ENCODE measurements at places on chromosomes 3 and 15.

DNA sequence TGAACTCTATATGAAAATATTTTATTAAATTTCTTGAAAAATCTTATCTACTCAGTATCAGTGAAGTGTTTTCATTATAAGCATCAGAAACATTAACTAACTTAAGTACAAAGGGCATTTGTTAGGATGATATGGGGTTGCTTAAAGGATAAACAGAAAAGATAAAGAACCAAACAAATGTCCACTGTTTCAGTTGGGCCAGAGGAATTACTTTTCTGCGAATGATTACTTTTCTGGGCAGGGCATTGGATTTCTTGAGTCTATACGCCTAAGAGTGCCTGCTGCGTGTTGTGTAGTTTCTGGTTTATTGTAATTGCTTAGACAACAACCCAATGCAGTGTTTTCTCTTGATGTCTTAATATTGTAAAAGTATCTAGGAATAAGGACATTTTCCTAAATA is 52.8 kb downstream of the NEO1 start:
- no peak for DNase-seq

DNA sequence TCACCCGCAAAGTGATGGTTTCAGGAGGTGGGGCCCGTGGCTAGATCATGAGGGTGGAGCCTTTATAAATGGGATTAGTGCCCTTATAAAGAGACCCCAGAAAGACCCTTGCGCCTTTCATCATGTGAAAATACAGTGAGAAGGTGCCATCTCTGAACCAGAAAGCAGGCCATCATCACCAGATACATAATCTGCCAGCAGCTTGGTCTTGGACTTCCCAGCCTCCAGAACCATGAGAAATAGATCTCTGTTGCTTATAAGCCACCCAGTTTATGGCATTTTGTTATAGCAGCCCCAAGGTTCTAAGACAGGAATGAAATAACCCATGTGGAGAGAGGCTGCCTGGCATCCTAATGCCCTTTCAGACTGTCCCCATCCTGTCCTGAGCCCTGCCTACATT is 127.8 kb upstream of the SMAD3 start:
- DNase-seq, result no peak

DNA sequence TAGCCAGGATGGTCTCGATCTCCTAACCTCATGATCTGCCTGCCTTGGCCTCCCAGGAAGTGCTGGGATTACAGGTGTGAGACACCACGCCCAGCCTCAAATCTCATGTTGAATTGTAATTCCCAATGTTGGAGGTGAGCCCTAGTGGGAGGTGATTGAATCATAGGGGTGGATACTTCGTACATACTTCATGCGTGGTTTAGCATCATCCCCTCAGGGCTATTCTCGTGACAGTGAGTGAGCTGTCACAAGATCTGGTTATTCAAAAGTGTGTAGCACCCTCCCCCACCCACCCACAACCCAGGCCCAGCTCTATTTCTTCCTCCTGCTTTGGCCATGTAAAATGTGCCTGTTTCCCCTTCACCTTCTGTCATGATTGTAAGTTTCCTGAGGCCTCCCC is 236.9 kb upstream of the IL12A start:
- no peak for DNase-seq

DNA sequence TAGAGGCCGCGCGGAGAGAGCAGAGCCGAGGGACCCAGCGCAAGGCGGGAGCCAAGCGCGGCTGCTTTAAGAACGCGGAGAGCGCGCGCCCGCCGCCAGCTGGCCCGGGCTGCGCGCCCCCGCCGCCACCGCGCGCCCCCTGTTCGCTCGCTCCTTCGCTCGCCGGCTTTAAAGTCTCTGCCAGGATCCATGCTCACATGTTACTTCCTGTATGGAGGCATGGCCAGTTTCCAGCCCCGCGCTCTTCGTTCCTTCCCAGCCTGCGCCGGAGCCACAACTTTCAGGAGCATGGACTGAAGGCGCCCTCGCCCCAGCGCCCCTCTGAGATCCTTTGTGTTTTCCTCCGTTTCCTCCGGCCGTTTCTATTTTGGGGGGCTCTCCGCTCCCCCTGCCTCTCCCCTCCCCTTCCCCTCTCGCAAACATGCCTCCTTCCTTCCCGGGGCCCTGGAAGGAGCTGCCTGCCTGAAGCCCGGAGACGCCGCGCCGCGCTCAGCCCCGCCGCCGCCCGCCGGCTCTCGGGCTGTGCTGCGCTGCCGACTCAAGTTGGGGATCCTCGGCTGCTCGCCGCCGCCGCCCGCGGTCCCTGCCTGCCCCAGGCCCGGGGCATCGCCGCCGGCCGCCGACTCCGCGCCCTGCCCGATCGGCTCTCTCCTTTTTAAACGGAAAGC is at the start of gene PTPRG:
Gene PTPRG, plus strand, starts transcription at position 198 of the 668 bp plus-strand sequence. CDS start 717 bp downstream, outside the sequence.
- peak; percentile 87 for DNase-seq

GRCh38 chr15:64216730-64217428 is 54.1 kb upstream of the PPIB start:
- peak; percentile 37 for DNase-seq

GRCh38 chr3:72436863-72437592 is 411.2 kb downstream of the SHQ1 start:
- DNase-seq, result no peak

DNA sequence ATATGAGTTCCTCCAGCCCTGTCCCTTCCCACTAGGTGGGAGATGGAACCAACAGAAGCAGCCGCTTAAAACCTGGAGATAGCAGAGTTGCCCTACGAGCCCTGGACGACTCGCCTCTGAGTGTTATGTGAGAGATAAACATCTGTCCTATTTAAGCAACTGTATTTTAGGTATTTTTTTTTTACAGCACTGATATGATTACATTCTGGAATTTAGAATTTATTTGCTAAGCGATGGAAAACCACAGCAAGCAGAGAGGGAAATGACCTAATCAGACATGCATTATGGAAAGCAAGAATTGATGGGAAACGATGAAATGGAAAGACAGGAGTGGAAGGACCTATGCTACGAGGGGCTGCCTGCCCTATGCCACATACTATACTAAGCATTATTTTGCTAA is 379.0 kb upstream of the IL12A start:
- no peak for DNase-seq

DNA sequence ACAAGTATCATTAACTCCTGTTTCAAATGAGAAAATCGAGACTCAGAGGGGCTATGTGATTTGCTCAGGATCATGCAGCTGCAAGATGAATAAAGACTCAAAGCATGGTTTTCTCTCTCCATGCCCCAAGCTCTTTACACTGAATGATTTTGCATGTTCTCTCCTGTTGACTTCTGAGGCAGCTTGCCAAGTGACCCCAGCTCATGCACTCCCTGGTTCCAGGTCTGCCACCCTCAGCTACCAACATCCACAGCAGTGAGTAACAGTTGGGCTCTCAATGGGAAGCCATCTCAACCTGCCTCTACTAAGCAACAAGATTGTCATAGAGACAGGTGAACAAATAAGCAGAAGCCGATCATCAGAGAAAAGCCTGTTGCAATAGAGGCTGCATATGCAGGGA is 116.9 kb upstream of the GADL1 start:
- peak; percentile 94 for DNase-seq

DNA sequence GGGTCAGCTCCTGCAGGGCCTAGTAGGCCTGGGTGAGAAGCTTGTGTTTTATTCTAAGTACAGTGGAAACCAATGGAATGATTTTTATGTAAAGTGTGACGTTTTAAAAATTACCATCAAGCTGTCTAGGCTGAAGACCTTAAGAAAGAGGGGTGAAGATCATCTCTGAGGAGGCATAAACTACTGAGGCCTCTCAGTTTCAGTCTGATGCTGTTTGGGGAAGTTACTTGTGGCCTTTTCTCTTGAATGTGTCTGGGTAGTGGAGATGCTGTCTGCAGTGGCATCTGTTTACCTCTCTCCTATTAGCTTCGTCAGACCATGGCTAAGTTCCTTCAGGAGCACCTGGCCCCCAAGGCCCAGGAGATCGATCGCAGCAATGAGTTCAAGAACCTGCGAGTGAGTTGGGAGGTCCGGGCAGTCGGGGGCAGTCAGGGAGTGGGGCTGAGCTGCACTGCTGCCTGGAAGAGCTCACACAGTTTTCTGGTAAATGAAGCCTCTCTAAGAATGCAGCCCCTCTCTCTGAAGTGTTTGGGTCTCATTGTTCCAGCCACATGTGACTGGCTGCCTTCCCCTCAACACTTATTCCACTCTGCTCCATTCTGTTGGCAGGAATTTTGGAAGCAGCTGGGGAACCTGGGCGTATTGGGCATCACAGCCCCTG is 1.9 kb downstream of the IVD start:
- DNase-seq, result no peak

All from NCI-H345 (cell line).